ENCODE measurements at places on chromosomes 2 and 18. TPM values are rescaled to one million over a fixed set of nuclear protein-coding genes. Genes with fewer than 3 reads are reported as not detected.

SIX2 gene
- not detected for total RNA-seq

NEB gene
- 2.3 TPM for total RNA-seq

ABCG8 gene
- total RNA-seq: not detected

WDR35 gene
- 13.6 TPM for total RNA-seq

CHRNG gene
- not detected for total RNA-seq

CDH19 gene
- not detected for total RNA-seq

RAB17 gene
- not detected for total RNA-seq

DNA sequence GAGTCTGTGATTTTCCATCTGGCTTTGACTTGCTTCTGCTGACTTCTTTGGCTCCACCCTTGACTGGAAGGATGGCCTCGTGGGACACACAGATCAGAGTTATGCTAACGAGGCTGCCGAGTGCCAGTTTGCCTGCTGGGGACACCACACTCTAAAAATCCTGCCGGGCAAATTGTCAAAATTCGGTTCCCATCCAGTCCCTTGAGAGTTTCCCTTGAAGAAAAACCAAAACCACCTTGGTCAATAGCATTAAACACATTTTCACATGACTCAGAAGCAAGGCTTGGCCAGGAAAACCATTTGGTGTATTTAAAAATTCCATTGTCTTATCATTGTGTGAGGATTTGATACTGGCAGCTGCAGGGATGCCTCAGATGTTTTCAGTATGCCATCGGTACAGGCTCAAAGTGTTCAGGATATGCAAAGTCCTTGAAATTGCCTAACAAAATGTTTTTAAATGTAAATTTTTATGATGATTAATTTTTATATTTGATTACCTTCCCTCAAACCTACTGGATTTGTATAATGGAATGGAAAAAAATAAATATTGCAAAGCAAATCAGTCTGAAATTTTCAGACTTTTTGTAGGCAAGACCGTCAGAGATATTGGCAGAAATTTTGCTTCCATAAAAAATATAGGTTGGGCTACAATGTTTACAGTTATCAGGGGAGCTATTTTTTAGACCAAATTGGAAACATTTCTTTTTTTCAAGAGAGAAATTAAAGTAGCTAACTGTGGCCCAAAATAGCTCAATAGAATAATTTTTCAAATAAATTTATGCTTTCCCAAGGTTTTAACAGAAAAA is 41.6 kb downstream of the KCNE4 start:
- no peak overlapping the region for H3K27ac ChIP-seq
- H3K4me1 ChIP-seq: no peaks in the 10 kb centered on the region
- H3K4me3 ChIP-seq: no peak overlapping the region

GRCh38 chr2:48530033-48530811 is at the start of gene STON1:
STON1 (plus strand) TSS chr2:48530154; CDS start chr2:48580634, 50,480 bp downstream.
- H3K36me3 ChIP-seq: no peaks in the 10 kb centered on the region
- no peaks in the 10 kb centered on the region for H3K27me3 ChIP-seq
- DNase-seq: no peak
- peak within 1 kb of the TSS; percentile 89 for H3K4me3 ChIP-seq

- H3K27ac ChIP-seq: peak within 1 kb of the TSS; percentile 83
- DNase-seq: no peak
- peak within 1 kb of the TSS; percentile 95 for H3K4me3 ChIP-seq
- H3K27me3 ChIP-seq: no peaks in the 10 kb centered on the region
- H3K36me3 ChIP-seq: peaks cover 35% of the 10 kb centered on the region
These were observed at the start of gene ICOS for GRCh38 chr2:203936535-203936934. ICOS (plus strand) TSS chr2:203936763; CDS start chr2:203936815, 52 bp downstream.

- no peaks in the 10 kb centered on the region for H3K36me3 ChIP-seq
- no peaks in the 10 kb centered on the region for H3K4me1 ChIP-seq
- H3K4me3 ChIP-seq: no peak overlapping the region
- H3K27ac ChIP-seq: no peak overlapping the region
- H3K27me3 ChIP-seq: no peaks in the 10 kb centered on the region
These were observed 402.9 kb upstream of the PKDCC start for GRCh38 chr2:41644936-41645335.

GRCh38 chr2:111052621-111053020 is 68.1 kb upstream of the BCL2L11 start:
- H3K27me3 ChIP-seq: no peaks in the 10 kb centered on the region
- no peak overlapping the region for H3K4me3 ChIP-seq
- no peak overlapping the region for H3K27ac ChIP-seq

GRCh38 chr2:27489118-27489497 is 435 bp downstream of the IFT172 start:
- peaks cover 14% of the 10 kb centered on the region for H3K27me3 ChIP-seq
- peaks cover 20% of the 10 kb centered on the region for H3K4me1 ChIP-seq
- peak overlapping the region; percentile 96 for H3K4me3 ChIP-seq
- no peaks in the 10 kb centered on the region for H3K36me3 ChIP-seq
- DNase-seq: no peak

- H3K36me3 ChIP-seq: no peaks in the 10 kb centered on the region
- no peak overlapping the region for H3K27ac ChIP-seq
- peaks cover 8% of the 10 kb centered on the region for H3K27me3 ChIP-seq
- peaks cover 5% of the 10 kb centered on the region for H3K4me1 ChIP-seq
- no peak overlapping the region for H3K4me3 ChIP-seq
These were observed 57.9 kb downstream of the NXPH2 start for GRCh38 chr2:138722316-138722715.

DNA sequence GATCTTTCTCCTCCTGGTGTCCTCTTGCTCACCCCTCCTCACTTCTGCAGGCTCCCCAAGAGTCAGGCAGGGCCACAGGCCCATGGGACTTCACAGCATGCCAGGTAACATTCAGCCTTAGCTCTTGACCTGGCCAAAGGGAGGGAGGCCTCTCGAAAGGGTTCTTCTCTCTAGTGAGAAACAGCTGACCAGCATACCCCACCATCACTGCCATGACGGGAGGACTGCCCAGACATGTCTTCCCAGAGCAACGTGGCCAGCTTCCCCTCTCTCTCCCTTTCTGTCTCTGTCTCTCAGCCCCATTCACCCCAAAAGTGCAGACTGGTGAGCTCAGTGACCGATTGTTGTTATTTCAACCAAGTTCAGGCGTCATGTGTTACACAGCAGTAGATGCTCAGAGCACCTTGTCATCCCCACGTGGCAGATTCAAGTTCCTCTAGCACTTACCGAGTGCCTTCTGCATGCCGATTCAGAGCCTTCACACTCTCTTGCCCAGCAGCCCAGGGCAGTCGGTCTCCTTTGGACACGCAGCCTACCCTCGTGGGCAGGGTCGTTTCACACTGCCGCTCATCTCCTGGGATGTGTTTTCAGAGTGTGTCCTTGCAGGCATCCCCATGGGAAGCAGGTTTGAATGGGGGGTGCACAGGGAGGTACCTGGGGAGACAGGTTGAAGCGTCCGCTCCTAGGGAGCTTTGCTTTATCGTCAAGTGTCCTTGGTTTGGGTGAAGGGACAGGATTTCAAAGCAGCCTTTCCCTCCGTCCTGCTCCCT is 259.9 kb downstream of the NDUFA10 start:
- no peaks in the 10 kb centered on the region for H3K4me1 ChIP-seq
- no peak overlapping the region for H3K4me3 ChIP-seq
- H3K36me3 ChIP-seq: no peaks in the 10 kb centered on the region
- DNase-seq: no peak
- peaks cover 8% of the 10 kb centered on the region for H3K27me3 ChIP-seq

DNA sequence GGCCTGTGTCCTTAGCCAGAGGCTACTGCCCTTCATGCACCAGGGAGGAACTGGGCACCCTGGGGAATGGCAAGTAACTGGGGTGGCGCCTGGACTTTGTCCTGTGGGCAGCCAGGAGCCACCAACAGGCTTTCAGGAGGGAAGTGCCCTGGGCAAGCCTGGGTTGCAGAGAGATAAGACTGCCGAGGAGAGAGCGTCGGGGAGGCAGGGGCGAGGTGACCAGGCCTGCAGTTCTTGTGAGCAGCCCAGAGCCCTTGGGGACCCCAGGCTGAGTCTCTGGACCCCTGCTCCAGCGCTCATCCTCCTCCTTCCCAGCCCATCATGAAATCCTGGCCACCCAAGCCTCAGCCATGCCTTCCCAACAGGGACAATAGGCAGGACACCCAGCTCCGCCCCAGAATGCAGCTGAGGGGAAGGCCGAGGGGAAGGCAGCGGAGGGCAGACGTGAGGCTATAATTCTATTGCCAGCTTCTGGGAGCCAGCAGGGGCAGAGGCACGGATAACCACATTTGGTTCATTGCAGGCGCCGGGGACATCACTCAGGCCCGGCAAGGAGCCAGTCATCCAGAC is 25.1 kb downstream of the ADRA2B start:
- no peaks in the 10 kb centered on the region for H3K36me3 ChIP-seq
- H3K4me3 ChIP-seq: no peak overlapping the region
- no peaks in the 10 kb centered on the region for H3K4me1 ChIP-seq
- no peak overlapping the region for H3K27ac ChIP-seq

DNA sequence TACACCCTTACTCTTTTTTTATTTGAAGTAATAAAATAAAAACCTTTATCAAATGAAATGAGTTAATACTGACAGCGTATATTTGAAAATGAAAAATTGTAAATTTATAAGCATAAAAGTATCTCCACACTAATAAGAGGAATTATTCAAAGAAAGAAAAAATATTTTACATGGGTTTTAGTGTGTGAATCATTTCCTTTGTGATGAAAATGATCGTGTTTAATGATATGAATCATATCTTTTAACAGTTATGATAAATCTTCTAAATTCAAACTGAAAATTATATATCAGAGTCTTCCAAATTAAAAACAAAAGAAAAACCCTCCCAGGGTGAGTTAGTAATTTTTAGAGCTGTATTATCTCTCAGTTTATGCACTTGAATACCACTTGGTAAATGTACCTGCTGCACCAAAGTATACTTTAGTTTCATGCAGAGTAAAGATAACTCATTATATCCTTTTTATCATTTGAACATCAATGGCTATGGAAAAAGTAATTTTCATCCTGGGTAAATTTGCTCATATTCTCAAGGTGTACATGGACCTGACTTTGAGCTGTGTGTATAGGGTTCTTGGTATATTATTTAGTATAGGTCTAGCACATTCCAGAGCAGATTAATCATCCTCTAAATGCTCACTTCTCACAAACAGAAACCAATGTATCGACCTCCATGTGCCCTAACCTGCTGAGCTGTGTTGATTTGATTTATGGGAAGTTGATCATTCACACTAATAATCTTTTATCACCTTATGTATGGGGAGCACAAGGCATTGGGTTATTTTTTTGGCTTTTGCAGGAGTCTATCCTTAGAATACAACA is 98.7 kb upstream of the VWC2L start:
- DNase-seq: no peak
- no peak overlapping the region for H3K4me3 ChIP-seq
- no peaks in the 10 kb centered on the region for H3K27me3 ChIP-seq
- peaks cover 4% of the 10 kb centered on the region for H3K36me3 ChIP-seq
- no peaks in the 10 kb centered on the region for H3K4me1 ChIP-seq
- H3K27ac ChIP-seq: no peak overlapping the region

DNA sequence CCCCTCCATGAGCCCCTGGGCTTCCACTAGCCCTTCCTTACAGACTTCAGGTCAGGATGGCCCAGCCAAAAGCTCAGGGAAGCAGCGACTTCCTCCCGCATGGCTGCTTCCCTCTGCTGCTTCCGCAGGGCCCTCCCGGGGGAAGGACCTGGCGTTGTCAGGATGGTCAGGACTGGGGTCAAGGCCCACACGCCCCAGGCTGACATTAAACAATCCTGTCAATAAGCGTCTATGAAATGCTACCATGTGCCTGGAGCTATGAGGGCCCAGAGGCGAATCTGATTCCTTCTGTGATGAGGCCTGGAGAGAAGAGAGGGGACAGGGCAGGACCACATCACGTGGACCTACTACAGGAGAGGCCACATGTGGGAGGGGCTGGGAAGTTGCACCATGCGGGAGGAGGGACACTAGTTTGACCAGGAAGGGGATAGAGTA is 17.3 kb downstream of the CYS1 start:
- H3K27me3 ChIP-seq: no peaks in the 10 kb centered on the region
- H3K4me3 ChIP-seq: no peak overlapping the region
- peaks cover 1% of the 10 kb centered on the region for H3K36me3 ChIP-seq
- no peak overlapping the region for H3K27ac ChIP-seq
- no peaks in the 10 kb centered on the region for H3K4me1 ChIP-seq

DNA sequence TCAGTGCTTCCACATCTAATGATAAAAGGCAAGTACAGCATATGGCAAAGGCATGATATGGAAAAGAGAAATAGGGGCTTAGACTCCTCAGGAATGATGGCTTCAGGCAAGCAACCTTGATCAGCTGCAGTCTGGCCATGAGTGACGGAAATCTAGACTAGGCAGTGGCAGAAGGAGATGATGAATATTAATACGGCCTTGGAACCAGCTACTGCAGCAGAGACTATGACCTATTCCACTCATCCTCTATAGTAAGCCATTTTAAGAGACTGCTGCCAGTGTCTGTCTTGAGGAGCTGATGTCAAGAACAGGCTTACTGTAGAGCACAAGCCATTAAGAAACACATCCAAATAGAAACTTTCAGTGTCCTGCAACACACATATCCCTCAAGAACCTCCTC is 23.7 kb downstream of the ASXL2 start:
- no peaks in the 10 kb centered on the region for H3K27me3 ChIP-seq
- no peak for DNase-seq
- no peaks in the 10 kb centered on the region for H3K36me3 ChIP-seq
- peak overlapping the region; percentile 92 for H3K27ac ChIP-seq
- no peak overlapping the region for H3K4me3 ChIP-seq

GRCh38 chr2:106012001-106012590 is 182.0 kb downstream of the UXS1 start:
- peaks cover 8% of the 10 kb centered on the region for H3K36me3 ChIP-seq
- no peak overlapping the region for H3K27ac ChIP-seq
- no peak overlapping the region for H3K4me3 ChIP-seq
- H3K27me3 ChIP-seq: peaks cover under 1% of the 10 kb centered on the region
- peaks cover 19% of the 10 kb centered on the region for H3K4me1 ChIP-seq

DNA sequence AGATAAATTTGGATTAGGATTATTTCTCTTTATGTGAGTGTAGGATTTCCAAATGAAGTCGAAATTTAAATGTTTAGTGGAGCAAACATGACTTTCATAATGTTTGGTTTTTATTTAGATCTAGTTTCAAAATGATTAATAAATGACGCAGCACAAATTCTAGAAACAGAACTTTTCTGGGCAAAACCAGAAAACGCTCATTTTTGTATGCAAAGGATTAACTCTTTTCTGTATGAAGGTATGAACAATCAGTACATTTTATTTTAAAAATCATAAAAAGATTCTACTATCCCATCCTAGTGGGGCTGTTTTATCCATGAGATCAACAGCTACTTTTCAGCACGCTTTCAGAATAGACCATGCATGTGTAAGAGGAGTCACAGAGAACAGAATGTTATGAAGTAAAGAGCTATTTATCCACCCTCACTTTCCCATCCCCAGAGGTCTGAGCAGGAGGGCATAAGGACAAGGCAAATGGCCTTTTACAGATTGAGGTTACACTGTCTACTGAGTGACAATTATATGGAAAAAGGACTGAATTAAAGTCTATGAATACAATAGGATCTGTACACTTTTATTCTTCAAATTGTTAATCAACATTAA is 270.8 kb downstream of the ZEB2 start:
- DNase-seq: no peak
- H3K36me3 ChIP-seq: peaks cover 19% of the 10 kb centered on the region
- H3K4me1 ChIP-seq: peaks cover 15% of the 10 kb centered on the region
- H3K27me3 ChIP-seq: no peaks in the 10 kb centered on the region
- peak overlapping the region; percentile 85 for H3K27ac ChIP-seq
- H3K4me3 ChIP-seq: peak overlapping the region; percentile 40

- H3K27ac ChIP-seq: no peak overlapping the region
- no peak for DNase-seq
- H3K27me3 ChIP-seq: peaks cover 3% of the 10 kb centered on the region
- H3K36me3 ChIP-seq: no peaks in the 10 kb centered on the region
- peaks cover 16% of the 10 kb centered on the region for H3K4me1 ChIP-seq
These were observed 29.7 kb downstream of the DNMT3A start for GRCh38 chr2:25311865-25312575.

All from natural killer cell treated with Interleukin-12 subunit alpha and Interleukin-12 subunit beta and Interleukin-15 and Interleukin-18, amount 100 ng/mL, for 72 hours (primary cell).